Activated CD4-positive, alpha-beta T cell treated with anti-CD3 and anti-CD28 coated beads, Interleukin-2, amount 10 ng/mL, durations not matched to agents 7 days and 5 days (primary cell): ENCODE measurements at places on chromosomes 11 and 22. TPM values are rescaled to one million over a fixed set of nuclear protein-coding genes. Genes with fewer than 3 reads are reported as not detected.

The CENATAC gene
- 47.2 TPM for total RNA-seq

The SDHD gene
- total RNA-seq, result 97.1 TPM

The NAALAD2 gene
- not detected for total RNA-seq

DNA sequence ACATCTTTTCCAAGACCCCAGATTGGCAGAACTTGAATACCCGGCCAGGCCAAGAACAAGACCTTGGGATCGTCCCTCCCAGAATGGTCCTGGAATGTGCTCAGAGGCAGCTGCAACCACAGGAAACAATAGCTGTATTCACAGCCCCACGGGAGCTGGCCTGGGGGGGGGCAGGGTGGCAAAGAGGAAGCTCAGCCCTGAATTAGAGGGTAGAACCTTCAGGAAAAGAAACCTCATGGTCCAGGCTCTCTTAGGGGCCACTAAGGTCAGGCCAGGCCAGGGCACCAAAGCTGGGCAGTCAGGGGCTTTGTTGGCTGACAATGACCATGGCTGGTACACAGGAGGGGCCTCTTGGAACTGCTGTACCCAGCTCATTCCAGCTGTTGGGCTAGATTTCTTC, 17.3 kb downstream of the RPL27A start:
- DNase-seq, result no peak

- no peak for DNase-seq
Observed at GRCh38 chr11:122509899-122510298, 145.6 kb upstream of the UBASH3B start.

DNA sequence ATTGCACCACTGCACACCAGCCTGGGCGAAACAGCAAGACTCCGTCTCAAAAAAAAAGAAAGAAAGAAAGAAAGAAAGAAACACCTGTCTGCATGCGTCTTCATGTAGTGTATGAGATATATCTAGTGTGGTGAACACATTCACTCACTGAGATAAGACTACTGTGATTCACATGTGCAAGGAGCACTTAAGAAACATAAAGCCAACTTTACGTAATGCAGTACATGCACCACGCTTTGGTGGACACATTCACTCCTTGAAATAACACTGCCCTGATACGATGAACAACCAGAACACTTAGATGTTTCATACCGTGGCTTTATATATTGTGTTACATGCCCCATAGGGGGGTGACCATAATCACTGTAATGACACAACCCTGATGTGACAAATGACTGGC, 96.0 kb downstream of the MICAL3 start:
- DNase-seq, result no peak

DNA sequence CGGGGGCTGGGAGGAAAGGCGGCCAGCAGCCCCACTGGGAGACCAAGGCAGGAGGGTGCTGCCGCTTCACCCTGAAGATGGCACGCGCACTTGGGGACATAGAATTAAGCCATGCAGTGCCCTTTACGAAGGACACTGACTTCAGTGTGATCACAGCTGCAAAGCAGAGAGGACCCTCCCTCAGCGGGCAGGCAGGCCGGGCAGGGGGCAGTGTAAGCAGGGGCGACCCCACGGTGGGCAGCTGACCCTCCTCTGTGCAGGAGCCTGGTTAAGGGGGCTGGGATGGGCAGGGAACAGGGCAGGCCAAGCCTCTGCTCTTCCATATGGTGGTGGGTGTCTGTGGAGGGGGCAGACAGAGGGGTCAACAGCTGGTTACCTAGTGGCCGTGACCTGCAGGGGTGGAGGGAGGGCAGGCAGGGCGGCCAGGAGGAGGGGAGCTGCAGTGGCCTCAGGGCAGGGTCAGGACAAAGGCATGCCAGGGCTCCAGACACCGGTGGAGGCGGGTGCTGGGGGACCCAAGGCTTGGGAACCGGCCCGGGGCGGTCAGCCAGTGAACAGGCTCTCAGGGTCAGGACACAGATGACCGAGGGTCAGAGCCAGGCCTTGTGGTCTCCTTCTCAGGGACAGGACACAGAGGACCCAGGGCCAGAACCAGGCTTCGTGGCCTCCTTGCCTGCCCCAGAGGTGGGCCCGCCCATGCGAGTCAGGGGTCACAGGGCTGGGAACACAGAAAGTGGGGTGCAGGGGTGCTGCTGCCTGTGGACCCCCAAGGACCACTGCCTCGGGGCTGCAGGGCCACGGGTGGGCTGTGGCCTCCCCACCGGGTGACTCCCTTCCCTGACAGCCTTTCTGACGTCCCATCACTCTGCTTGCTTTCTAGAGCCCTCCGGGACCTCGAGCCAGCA, 7.2 kb downstream of the LMNTD2 start:
- no peak for DNase-seq
